ENCODE measurements at places on chromosomes 16 and 17. TPM values are rescaled to one million over a fixed set of nuclear protein-coding genes. Genes with fewer than 3 reads are reported as not detected.

The TGFB1I1 gene
- 0.56 TPM for total RNA-seq

The CAMKK1 gene
- total RNA-seq = 3.9 TPM

The MILR1 gene
- total RNA-seq = 3.6 TPM

The GP1BA gene
- not detected for total RNA-seq

The VKORC1 gene
- 61.1 TPM for total RNA-seq

All from T-helper 1 cell treated with Interleukin-12 subunit alpha and Interleukin-12 subunit beta and Interleukin-4 antibody, amounts not matched to agents 30 ng/mL and 1 ng/mL, for 36 hours (primary cell).